Vagina (tissue), 2 donors: ENCODE measurements at places on chromosomes 4 and X.

DNA sequence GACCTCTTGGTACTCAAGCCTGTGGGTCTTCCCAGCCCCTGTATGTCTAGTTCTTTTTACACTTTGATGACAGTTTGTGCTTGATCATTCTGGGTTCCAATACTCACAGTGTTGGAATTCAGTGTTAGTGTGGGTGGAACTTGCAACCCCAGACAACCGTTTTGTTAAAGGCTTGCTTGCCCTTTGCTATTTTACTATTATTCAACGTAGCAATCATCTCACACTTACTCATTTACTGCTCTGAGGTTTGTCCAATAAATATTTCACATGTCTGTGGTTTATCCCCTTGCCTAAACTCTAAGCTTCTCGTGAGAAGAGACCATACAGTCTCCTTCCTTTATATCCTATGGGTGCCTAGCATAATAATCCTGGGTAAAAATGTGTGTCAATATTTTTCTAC is 15.3 kb downstream of the CCNG2 start:
- peaks cover 11% of the 10 kb centered on the region for H3K36me3 ChIP-seq
- H3K4me1 ChIP-seq = no peaks in the 10 kb centered on the region
- no peak overlapping the region for H3K4me3 ChIP-seq
- H3K27ac ChIP-seq = no peak overlapping the region
- no peak for DNase-seq

- no peak overlapping the region for H3K27ac ChIP-seq
- no peaks in the 10 kb centered on the region for H3K36me3 ChIP-seq
- no peaks in the 10 kb centered on the region for H3K27me3 ChIP-seq
- DNase-seq = no peak
Observed at GRCh38 chr4:123260653-123261052, 135.9 kb upstream of the SPRY1 start.

DNA sequence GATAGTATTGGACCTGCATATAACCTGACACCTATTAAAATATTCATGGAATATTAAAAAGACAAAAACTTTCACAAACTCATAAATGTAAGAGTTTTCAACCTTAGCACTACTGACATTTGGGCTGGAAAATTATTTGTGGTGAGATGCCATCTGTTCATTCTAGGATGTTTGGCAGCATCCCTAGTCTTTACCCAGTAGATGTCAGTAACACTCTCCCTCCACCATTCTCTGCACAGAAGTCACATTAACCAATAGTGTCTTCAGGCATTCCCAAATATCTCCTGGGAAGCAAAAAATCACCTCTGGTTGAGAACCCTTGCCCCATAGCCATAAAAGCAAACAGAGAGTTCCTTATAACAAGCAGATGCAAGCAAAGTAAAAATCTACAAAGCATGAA is 41.4 kb upstream of the NDST4 start:
- H3K4me1 ChIP-seq = no peaks in the 10 kb centered on the region
- DNase-seq = no peak
- H3K27ac ChIP-seq = no peak overlapping the region
- no peaks in the 10 kb centered on the region for H3K27me3 ChIP-seq

DNA sequence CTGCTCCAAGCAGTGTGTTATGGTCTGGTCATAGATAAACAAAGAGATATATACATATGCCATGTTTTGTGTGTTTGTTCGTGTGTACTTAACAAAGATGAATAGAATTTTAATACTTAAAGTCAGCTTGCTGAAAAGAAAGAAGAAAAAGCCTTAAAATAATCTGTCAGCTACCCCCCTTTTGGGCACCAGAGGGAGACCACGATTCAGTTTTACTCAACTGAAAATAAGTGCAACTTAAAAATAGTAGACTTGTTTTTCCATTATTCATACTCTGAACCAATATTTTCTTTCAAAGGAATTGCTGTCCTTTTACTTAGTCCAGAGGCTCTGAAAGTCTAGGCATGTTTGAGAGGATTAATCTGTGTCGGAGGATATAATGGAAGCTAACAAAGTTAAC is 181.7 kb upstream of the AGTR2 start:
- H3K4me1 ChIP-seq = no peaks in the 10 kb centered on the region
- no peaks in the 10 kb centered on the region for H3K36me3 ChIP-seq

DNA sequence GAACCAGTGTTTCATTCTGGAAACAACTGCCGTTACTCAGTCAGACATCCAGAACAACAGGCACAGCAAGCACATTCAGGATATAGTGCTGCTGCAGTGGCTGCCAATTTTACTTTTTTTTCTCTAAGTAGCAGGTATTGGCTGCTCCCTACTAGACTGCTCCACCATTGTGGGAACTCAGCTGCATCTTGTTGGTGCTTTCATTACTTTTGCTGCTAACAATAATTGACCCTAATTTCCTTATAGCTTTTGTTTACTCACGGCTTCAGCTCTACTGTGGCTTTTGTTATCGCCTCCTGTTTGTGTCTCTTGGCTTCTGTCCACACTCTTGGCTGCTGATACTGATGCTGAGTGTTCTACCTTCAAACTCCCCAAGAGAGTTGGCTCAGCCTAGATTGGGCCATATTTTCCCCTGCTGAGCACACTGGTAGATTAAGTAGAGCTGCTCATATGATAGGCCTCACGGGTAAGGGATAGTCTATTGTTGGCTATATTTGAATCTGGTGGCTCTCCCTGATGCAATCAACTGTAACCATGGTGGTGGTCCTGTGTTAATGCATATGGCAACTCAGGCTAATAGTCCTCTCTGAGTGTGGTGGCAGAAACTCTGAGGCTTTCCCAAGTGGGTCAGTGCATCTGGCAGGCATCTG is 44.5 kb upstream of the IL2 start:
- DNase-seq = no peak
- no peaks in the 10 kb centered on the region for H3K36me3 ChIP-seq
- H3K27me3 ChIP-seq = no peaks in the 10 kb centered on the region
- H3K27ac ChIP-seq = no peak overlapping the region

- no peaks in the 10 kb centered on the region for H3K4me1 ChIP-seq
- DNase-seq = no peak
- H3K36me3 ChIP-seq = no peaks in the 10 kb centered on the region
- no peaks in the 10 kb centered on the region for H3K27me3 ChIP-seq
Observed at GRCh38 chrX:132017431-132018185, 5.5 kb upstream of the STK26 start.

DNA sequence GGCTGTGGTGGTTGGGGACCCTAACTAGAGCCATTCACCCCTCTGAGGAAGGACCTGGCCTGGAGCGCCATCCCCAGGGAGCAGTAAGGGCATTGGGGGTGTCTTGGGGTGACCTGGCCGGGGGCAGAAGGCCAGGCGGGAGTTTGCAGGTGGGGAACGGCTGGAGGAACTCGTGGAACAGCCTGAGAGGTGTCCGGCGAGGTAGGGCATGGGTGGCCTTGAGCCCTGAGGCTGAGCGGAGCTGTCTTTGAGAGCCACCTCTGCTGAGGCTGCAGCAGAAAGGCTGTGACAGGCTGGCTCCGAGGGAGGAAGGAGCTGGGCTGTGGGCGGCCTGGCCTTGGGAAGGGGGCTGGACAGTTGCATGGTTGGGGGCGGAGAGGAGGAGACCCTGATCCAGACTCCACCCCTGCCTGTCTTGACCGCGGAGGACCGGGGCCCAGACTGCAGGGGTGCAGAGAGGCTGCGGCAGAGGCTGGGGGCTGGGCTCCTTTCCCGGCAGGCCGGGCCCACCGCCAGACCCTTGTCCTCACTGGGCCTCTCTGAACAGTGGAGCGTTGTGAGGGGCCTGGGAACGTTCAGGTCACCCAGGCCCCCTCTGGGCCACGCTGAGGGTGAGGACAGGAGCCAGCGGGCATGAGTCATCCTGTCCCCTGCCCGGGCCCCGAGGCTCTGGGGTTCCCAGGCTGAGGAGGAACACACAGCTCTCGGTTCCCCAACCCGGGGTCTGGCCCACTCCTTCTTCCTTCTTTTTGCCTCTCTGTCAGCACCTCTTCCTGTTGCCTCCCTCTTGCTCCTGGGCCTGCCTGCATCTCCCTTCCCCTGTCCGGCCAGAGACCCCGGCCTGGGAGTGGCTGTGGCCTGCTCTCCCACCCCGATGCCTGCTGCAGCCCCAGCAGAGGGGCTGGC is 8.1 kb downstream of the SH3BP2 start:
- peak overlapping the region; percentile 21 for H3K4me3 ChIP-seq
- H3K4me1 ChIP-seq = peaks cover 98% of the 10 kb centered on the region
- DNase-seq = no peak
- no peaks in the 10 kb centered on the region for H3K27me3 ChIP-seq

DNA sequence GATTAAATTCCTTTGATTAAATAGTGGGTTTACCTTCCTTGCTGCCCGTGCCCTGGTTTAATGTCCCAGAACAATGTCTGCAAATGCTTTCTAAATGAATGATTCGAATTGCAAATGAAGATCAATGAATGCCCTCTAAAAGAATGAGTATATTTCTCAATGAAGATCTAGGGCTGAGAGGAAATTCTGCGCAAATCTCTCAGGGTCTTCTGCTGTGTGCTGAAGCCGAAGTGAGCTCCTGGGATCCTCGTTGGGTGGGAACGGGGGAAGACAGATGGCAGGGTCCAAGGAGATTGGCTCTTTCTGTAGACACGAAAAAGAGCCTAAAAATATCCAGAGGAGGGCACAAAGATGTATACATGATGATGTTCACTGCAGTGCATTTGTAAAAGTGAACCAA is 224.8 kb downstream of the STIM2 start:
- H3K4me1 ChIP-seq = peaks cover 6% of the 10 kb centered on the region
- no peak overlapping the region for H3K27ac ChIP-seq
- H3K36me3 ChIP-seq = no peaks in the 10 kb centered on the region
- no peak overlapping the region for H3K4me3 ChIP-seq

DNA sequence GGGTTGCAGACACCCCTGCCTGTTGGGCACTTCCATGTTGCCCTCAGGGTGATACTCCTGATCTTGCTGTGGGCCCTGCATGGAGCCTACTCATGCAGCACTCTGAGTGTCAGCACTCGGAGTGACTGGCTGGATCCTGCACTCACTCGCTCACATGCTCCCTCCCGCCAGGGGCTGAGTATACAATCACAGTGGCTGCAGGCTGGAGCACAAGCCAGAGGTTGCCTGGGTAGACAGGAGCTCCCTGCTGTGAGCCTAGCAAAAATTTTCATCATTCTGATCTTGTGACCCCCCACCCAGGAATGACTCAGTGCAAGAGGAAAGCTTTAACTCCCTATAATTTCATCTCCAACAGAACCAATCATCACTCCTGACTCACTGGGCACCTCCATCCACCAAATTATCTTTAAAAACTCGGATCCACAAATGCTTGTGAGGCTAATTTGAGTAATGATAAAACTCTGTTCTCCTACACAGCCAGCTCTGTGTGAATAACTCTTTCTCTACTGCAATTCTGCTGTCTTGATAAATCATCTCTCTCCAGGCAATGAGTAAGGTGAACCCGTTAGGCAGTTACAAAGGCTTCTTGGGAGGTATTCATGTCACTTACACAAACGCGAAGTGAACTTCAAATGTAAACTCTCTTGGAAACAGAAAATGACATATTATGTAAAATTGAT is 1180.8 kb upstream of the PABPC4L start:
- no peaks in the 10 kb centered on the region for H3K36me3 ChIP-seq
- DNase-seq = no peak
- H3K27me3 ChIP-seq = no peaks in the 10 kb centered on the region
- no peaks in the 10 kb centered on the region for H3K4me1 ChIP-seq
- no peak overlapping the region for H3K27ac ChIP-seq

GRCh38 chr4:71187404-71188155 is 151.2 kb upstream of the SLC4A4 start:
- H3K27ac ChIP-seq = no peak overlapping the region
- no peaks in the 10 kb centered on the region for H3K36me3 ChIP-seq
- H3K4me1 ChIP-seq = no peaks in the 10 kb centered on the region
- H3K4me3 ChIP-seq = peak overlapping the region; percentile 53
